ENCODE measurements at places on chromosomes 3 and 15. TPM values are rescaled to one million over a fixed set of nuclear protein-coding genes. Genes with fewer than 3 reads are reported as not detected.

The ZBED2 gene
- total RNA-seq, result 6.0 TPM

The TTC21A gene
- total RNA-seq, result 106 TPM

The GOLGA6B gene
- not detected for total RNA-seq

The GOLGA6L7 gene
- not detected for total RNA-seq

The RBPMS2 gene
- total RNA-seq, result 0.32 TPM

Measured in B cell (primary cell).